AG08395 (cell line): ENCODE measurements at places on chromosomes 4 and X.

DNA sequence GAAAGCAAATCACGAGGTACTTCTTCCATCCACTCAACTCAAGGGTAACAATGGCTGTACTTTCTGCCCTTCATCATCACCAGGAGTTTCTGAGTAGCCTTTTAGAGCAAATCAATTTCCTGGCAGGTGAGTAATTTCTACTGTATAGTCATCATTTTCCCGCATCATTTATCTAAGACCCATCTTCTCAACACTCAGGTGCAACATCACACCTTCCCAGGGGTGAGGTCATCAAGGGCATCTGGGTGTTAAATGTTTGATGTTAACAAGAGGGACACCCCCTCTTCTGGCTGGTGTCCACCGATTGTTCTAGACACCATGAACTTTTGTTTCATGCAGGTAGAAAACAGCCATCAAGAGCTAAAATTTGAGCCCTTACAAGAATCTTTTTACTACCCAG lies 313.4 kb upstream of the MAGEB2 start:
- no peak for DNase-seq

- no peak for DNase-seq
These were observed 344.8 kb downstream of the ZNF674 start for GRCh38 chrX:46200413-46200812.

GRCh38 chr4:140372751-140373327 lies 607 bp upstream of the SCOC start:
- peak; percentile 5 for DNase-seq

- DNase-seq, result peak; percentile 19
These were observed 374.1 kb downstream of the FBXW7 start for GRCh38 chr4:152161676-152162330.

- DNase-seq, result no peak
These were observed 142.5 kb upstream of the TTC29 start for GRCh38 chr4:147088146-147088545.

DNA sequence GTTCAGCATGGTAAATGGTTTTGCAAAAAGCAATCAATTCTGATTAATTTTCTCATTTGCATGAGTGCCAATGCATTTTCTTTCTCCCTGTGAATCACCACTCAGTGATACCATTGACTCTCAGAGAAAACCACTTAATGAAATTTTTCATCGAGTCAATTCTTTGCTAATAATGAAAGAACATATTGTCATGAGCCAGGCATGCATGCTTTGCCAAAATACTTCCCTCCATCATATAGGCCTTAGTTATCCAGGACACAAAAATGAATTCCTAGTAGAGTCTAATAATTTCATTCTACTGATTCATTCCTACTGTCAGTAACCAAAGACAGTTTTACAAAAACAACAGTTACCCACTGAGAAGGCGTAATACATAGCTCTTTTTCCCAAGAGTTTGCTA lies 680.0 kb downstream of the TRIML1 start:
- no peak for DNase-seq

DNA sequence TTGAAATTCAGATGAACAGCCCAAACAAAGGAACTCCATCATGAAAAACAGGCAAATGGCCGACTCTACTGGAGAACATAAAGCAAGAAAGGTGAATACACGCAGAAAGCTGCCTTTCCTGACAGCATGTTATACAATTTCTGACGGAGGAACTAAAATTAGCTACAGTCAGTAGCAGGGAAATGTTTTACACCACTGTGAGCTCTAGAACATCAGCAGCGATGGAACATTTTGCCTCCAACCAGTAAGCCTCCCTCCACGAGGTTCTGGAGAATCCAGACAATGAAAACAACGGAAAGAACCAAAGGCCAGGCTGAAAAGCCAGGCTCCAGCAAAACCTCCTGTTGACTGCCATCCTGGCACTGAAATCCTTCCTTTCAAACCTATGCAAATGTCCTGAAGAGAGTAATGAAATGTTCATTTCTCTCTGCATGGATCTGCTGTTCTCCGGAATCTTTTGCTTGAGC lies 78.9 kb downstream of the IRF2 start:
- no peak for DNase-seq

GRCh38 chrX:119236623-119237561 lies 807 bp downstream of the PGRMC1 start:
- DNase-seq, result peak; percentile 21

- no peak for DNase-seq
These were observed 138.3 kb downstream of the UNC5C start for GRCh38 chr4:95410387-95410977.

DNA sequence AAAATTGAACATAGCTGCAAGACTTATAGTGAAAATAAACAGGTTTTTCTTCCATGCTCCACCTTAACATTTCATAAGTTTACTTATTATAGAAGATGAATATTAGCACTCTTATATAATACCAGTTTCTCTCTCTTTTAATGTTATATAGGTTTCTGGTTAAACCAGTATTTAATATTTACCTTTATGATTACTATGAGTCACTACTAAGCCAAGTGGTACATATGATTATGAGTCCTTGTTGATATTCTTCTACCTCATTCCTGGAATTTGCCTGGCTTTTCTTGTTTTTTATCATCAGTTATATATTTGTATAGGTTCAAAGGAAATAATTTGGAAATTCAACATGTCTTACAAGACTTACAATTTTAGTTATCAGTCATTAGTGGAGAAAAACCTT lies 89.9 kb upstream of the MAOA start:
- no peak for DNase-seq

GRCh38 chr4:101630319-101630986 lies 160.1 kb upstream of the BANK1 start:
- DNase-seq, result no peak

DNA sequence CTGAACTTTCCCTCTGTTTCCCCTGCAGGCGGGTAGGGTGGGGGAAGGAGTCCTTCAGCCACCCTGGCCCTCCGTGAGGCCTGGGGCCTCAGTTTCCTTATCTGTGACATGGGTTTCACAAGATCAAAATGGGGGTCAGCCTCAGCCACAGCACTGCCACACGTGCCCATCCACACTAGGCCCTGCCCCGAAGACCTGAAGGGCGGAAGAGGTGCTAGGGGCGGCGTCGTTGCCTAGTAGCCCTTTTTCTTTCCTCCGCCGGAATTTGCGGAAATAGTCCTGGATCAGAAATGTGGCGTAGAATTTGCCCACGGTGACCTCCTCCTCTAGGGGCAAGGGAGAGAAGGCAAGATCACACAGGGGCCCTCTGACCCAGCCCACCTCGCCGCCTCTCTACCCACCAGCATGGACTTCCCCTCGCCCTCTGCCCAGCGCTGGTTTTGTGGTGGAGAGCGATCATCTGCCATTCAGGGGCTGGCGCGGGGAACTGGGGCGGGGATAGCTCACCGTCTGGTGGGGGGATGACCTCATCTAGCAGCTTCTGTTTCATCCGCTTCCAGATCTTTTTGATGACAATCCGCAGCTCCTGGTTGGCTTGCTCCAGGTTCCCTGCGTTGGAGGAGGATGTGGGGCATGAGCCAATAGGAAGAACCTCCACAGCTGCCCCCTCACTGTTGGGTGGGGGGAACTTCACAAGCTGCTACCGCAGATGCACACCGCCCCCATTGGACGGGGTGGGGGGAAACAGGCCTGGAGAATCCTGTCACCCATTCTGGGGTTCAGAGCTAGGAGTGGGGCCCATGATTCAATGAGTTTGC lies 9.7 kb upstream of the SYP start:
- DNase-seq, result no peak

- DNase-seq, result no peak
These were observed 53.5 kb downstream of the FABP2 start for GRCh38 chr4:119268466-119268865.

- DNase-seq, result peak; percentile 54
These were observed 500.2 kb downstream of the STIM2 start for GRCh38 chr4:27360790-27361267.

DNA sequence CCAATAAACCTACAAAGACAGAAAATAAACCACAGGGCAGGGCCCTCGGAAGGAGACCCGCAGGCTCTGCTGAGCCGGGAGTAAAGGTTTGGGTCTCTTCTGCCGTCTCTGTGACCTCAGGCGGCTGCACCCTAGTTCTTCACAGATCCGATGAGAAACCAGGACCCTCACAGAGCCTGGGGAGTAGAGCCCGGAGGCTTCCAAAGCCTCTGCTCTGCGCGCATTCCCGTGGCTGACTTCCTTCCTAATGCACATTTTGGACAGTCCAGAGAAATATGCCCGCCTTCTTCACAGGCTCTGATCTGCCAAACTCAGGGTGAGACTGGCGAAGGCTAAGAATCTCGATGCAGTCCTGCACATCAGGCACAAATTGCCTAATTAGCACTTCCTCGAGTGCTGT lies 245.5 kb downstream of the EVC2 start:
- DNase-seq, result no peak

GRCh38 chr4:4857001-4857808 lies 2.3 kb upstream of the MSX1 start:
- no peak for DNase-seq

- no peak for DNase-seq
These were observed 156.0 kb downstream of the UGT8 start for GRCh38 chr4:114754616-114755015.

- no peak for DNase-seq
These were observed 44.8 kb upstream of the NEIL3 start for GRCh38 chr4:177264788-177265422.

GRCh38 chr4:26108054-26108453 lies 194.0 kb downstream of the SMIM20 start:
- no peak for DNase-seq

DNA sequence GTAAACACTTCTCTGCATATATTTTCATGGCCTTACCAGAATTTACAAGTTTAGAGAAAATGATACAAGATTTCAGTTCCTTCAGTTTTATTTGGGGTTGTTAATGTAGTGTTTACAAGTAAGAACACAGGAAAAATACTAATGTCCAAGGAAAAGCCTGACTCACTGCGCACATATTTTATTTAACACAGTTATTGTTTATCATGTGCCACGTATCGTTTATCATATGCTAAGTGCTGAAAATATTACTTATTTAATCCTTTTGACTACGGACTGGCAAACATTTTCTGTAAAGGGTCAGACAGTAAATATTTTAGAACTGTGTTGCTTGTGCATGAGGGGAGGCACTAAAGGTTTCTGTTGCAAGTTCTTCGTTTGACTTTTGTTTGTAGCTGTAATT lies 794 bp downstream of the HSD17B13 start:
- no peak for DNase-seq

DNA sequence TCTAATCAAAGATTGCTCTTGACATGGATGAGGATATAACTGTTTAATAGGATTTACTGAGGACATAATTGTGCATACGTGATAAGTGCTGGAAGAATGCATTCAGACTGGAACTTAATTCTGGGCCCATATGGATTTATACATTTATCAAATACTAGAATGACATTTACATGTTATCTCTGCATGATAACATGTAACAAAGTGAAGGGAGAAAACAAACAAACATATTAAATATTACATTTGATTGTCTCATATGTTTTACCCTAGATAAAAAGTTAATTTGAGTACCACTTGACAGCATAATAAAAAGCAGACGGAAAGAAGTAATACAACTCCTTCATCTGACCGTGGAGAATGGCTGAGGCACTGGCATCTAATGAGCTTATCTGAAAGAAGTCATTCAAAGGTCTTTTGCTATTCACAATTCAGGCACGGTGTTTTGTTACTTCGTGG lies 297.8 kb downstream of the PPP3CA start:
- no peak for DNase-seq

GRCh38 chrX:11757719-11758399 lies at the start of gene MSL3:
Gene MSL3, plus strand, starts transcription at chrX:11758237. Its CDS starts 27 bp downstream, at chrX:11758264.
- peak; percentile 75 for DNase-seq

- DNase-seq, result no peak
These were observed 20.4 kb downstream of the HERC5 start for GRCh38 chr4:88477229-88477860.

DNA sequence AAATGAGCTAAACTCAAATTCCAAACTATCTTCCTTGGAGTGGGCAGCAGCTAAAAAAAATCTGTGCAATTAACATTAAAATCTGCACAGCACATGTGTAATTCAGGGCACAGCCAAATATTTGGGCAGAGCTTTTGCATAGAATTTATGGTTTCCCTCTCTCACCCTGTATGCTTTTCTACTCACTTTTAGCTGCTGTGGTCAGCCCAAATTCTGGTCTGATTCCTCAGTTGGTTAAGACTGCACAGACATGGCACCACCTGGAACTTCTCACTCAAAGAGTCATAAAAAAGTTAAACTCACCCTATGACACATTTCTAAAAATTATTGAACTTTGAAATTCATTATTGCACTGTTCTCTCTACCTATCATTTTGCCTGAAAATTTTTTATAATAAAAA lies 4.9 kb upstream of the PLK4 start:
- no peak for DNase-seq
